AG10803 (cell line): ENCODE measurements at places on chromosomes 2 and 18.

DNA sequence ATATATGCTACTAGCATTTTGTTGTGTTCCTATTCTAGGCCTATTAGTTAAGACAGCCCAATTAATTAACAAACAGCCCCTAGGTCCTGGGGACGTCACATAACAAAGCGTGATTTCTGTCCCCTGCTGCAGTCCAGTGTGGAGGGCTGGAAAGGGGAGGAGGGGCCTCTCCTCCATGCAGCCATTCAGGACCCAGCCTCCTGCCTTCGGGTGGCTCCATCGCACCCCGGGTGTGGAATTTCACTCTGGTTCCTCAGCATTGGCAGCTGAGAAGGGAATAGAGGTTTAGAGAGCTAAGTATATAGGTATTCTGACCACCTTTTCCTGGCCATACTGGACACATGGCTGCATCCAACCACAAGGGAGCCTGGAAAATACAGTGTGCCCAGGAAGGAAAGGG is 42.4 kb downstream of the MC2R start:
- no peak for DNase-seq

DNA sequence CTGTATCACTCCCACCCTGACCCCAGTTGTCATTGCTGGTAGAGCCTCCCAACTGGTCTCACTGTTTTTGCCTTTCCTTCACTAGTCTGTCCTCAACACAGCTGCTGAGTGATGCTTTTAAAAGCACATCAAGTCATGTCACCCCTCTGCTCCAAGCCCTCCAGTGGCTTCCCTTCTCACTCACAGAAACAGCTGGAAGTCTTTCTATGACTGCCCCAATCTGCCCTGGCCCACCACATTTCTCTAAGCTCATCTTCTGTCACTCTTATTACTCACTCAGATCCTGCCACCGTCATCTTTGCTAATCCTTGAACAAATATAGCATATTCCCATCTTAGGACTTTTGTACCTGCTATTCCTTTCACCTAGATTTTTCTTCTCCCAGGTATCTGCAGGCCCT is 242.6 kb upstream of the RBBP8 start:
- DNase-seq: no peak

- peak; percentile 39 for DNase-seq
Measured at GRCh38 chr2:44974064-44974715, 32.7 kb downstream of the SIX3 start.

DNA sequence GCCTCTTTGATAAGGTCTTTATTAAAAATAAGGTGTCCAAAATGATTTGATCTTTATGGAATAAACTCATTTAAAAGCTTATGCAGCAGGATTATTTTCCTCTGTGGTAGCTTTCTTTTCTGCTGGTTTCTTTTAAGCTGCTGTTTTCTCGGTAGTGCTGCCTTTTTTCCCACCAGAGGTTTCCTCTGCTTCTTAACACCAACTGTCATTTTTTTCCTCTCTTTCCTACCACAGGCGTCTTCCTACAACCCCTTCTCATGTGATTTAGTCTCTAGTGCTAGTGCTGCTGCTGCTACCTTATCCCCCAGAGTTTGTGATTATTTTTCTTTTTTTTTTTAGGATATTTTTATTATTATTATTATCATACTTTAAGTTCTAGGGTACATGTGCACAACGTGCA is 102.1 kb upstream of the PGAP1 start:
- no peak for DNase-seq

GRCh38 chr2:132797071-132797470 is 127.1 kb upstream of the LYPD1 start:
- no peak for DNase-seq

DNA sequence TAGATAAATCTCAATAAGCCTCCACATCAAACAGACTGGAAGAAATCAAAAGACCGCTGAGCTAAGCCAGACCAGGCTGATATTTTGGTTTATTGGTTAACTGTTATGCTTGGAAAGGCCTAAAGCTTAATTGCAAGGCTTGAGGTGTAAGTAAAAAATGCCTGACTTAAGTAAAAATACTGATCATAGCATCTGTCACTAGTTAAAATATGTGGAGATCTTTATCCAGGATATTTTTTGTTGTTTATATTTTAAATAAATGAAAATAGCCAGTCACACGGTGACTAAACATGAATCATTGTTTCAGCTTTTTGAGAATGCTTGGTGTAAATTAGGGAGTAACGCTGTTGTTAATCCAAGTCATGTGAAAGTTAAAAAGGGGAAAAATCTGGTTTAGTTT is 127.9 kb downstream of the THADA start:
- peak; percentile 77 for DNase-seq

GRCh38 chr18:31683106-31683505 is 1.3 kb downstream of the B4GALT6 start:
- DNase-seq: no peak

DNA sequence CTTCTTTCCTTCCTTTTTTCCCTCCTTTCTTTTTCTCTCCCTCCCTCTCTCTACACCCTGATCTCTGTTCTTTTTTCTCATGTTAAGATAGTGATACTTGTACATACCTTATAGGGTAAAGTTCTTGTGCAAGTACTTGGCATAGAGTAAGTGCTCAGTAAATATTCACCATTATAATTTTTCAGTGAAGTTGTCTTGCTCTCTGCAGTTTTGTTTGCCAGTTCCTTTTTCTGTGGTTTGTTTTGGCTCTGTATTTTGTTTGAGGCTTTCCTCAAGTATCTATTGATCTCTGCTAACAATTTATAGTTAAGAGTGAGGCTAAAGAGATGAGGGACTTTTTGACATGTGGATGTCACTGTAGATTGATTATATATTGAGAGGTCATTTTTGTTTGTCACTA is 48.0 kb downstream of the MTX2 start:
- peak; percentile 22 for DNase-seq

DNA sequence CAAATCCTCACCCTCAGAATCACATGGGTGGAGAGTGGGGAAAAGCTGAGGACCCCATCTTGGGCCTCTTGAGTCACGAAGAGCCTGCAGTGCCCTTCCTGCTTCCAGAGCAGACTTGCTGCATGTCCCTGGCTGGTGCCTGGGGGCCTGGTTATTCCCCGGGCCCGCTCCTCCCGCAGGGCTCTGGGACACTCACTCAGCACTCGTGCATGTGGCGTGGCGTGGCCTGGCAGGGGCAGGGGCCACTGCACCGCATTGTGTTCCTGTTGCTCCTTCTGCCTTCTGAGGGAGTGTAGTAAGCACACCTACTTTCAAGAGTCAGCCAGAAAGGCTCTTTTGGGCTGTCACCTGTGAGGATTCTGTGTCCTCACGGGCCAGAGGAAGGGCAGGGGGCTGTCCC is 17.4 kb upstream of the MZT2A start:
- no peak for DNase-seq

DNA sequence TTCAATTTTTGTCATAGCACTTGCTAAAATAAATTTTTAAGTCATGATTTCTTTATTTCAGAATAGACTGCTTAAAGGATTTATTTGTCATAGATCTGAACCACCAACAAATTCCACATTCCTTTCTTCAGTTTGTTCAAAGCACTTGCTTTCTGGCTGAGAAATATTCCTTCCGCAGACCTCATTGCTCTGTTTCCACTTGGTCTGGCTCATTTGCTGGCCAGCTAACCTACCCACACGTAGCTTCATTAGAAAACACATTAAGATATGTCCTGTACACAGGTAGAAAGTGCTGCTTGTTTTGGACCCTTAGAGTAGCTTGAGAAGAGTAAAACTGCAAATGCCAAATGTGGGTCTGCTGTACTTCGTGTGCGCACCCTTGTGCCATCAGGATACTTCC is 166.7 kb upstream of the EPAS1 start:
- no peak for DNase-seq

DNA sequence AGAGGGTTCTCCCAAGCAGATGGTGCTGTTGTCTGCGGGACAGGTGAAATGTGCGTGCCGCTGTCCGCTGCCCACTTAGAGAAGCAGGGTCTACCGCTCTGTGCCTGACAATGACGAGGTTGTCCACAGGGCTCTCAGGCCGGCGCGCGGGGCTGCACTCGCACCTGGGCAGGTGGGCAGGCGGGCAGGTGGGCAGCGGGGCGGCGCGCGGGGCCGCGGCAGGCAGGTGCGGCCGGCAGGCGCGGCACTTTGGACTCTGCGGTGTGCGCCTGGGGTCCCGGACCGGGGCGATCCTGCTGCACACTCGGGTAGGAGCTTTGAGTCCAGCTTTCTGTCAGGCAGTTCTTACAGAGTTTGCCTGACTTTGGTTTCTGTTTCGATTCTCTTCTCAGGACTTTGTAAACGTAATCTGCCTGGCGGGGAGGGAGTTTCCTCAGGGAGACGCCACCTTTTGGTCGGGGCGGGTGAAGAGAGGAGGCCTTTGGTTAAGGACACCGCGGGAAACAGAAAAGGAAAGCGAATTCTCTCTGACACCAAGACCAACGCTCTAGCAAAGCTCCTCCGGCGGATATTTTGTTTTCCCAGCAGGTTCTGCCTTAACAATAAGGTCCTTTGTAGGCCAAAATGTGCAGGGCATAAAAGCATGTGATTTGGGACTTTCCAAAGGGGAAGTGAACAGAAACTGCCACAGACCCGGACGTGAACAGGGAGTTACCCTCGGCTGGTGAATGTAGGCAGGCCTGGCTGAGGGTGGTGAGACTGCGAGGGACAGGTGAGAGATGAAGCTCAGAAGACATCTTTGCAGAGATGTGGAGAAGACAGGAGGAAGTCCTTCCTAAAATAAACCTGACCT is at the start of gene IFIH1:
Gene IFIH1, minus strand, starts transcription at position 357 of the 853 bp plus-strand sequence. CDS start 377 bp downstream, outside the sequence.
- DNase-seq: peak; percentile 83

DNA sequence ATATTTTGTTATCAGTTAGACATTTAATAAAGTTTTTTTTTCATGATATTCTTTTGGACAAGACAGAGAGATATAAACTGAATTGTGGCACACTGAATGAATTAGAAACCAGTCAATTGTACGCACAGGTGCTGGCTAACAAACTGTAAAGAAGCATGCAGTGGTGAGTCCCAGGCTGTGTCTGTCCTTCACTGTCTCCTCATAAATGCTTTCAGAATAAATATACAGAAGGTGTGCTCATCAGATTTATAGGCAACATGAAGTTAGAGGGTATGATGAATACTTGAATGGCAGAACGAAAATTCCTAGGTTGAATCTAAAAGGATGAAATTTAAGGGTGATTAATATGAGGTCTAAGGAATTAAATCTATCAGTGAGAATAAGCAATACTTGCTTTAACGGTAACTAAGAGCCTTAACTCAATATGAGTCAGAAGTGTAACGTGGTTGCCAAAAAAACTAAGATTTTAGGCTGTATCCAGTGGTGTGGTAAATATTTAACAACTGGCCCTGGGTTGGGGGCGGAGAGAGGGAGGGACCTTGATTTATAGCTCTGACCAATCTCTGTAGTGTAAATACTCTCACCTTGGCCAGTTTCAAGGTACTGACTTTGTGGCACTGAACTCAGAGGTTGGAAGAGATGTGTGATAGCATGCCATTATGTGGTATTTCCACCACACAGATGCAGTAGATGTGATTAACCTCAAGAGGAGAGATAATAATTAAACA is 41.9 kb upstream of the AAK1 start:
- no peak for DNase-seq

DNA sequence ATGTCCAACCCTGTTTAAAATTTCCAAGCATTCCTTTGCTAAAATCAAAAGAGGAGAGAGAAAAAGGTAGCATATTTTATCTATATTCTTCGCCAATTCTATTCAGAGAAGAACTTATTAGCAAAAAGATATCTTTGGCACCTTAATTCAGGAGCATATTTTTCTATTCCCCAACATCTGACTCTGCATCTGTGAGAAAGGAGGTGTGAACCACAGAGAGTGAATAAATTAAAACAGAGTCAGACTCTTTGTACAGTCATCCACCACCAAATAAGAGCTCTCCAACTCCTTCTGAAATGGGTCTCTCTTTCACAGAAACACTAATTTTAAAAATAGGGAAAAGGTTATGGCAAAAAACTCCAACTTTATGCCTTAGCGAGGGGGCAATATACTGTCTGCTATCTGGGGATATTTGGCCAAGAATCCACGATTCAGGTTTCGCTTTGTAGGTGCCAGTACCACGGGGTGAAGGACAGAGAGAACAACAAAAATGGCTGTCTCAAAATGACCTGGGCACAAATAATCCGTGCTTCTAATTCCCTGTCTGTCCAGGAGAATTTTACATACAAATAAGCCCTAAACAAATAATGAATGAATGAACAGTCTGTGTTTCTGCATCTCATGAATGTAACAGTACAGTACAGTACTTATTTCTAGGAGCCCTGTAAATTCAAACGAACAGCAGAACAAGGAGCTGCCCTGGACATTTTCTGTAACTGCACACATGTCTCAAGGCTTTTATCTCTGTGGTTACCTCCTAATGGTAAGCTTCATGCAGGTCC is 43.4 kb downstream of the EPB41L3 start:
- no peak for DNase-seq

GRCh38 chr2:100228967-100229366 is 86.6 kb upstream of the AFF3 start:
- no peak for DNase-seq

- DNase-seq: peak; percentile 81
Measured at GRCh38 chr2:31319406-31320175, 85.6 kb downstream of the EHD3 start.
